ENCODE measurements at places on chromosomes 7 and 10.

DNA sequence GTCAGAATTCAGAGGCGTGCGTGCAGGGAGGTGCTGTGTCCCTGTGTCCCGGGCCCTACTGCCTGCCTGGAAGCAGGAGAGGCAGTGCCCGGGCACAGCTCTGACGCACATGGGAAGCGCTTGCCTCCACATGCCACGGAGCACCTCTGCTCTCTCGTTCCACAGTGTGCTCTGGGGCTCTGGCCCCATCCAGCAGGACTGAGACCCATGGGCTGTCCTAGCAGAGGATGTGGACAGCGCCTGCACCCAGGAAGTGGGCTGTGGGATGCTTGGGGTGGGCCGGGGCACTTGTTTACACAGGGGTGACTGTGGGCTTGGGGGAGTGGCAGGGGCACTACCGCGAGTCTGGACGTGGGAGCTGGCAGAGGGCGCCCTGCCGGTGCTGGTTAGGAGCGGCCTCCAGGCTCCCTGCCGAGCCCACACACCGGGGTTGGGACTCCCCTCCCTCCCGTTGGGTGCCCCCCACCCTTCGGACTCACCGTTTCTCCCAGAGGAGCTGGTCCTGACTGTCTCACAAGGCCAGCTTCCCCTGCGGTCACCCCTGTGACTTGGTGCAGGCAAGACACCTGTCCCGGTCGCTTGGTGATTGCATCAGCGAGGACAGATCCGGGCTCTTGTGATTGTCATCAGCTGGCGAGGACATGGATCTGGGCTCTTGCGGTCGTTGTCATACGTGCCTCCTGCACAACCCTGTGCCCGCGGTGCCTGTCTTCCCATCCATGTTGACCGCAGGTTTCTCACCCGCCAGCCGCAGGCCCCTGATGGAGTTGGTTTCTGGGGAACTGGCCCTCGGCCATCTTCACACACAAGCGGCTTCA lies 83.1 kb downstream of the NKX6-2 start:
- DNase-seq, result no peak

GRCh38 chr7:87359366-87359765 lies 13.9 kb downstream of the CROT start:
- DNase-seq, result no peak

- no peak for DNase-seq
These were observed 201.2 kb upstream of the CELF2 start for GRCh38 chr10:10816447-10816846.

DNA sequence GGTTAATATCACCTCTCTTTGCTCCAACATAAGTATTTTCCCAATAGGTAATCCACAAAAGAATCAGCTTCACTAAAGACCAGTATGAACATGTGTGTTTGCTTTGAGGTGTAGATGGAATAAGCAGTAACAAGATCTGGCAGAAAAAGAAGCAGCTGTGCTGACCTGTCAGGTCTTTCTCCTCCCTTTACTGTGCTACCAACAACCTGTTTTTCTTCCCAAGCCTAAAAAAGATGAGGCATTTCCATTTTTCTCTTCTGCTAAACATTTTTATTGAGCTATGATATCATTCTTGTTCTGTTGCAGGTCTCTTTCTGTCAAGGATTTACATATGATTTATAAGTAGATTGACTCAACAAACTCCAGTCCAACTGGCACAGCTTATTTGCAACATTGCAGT lies 315.2 kb upstream of the GLI3 start:
- no peak for DNase-seq

DNA sequence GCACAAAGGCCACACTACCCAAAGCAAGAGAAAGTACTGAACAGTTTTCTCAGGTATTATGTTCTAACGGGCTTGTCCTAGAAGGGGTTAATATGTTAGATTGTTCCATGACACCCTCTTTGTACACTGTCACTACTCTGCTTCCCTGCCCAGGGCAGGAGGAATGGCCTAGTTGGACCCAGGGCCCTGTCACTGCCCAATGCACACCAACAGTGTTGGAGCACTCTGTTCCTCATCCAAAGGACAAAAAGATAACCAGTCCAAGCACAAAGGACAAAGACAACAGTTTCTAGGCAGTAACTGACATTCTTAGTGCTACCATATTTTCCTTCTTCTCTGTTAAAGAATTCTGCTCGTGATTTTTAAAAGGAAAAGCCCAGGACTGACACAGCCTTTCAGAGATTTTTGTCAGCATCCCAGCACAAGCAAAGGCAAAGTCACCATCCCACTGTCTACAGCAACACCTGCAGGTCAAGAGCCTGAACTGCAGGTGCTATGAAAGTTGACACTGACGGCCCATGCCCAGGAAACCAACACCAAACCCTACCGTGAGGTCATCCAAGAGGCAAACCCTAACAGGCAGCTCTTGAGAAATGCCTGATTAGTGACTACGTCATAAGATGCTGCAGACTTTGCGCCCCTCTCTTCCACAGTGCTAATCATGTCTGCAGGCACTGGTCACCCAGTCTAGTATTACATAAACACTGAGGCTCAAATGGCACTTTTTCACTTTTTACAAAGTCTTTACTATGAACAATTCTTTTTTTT lies 13.2 kb downstream of the NUDCD3 start:
- DNase-seq, result peak; percentile 12

GRCh38 chr7:50648076-50648475 lies 82.9 kb upstream of the DDC start:
- no peak for DNase-seq

DNA sequence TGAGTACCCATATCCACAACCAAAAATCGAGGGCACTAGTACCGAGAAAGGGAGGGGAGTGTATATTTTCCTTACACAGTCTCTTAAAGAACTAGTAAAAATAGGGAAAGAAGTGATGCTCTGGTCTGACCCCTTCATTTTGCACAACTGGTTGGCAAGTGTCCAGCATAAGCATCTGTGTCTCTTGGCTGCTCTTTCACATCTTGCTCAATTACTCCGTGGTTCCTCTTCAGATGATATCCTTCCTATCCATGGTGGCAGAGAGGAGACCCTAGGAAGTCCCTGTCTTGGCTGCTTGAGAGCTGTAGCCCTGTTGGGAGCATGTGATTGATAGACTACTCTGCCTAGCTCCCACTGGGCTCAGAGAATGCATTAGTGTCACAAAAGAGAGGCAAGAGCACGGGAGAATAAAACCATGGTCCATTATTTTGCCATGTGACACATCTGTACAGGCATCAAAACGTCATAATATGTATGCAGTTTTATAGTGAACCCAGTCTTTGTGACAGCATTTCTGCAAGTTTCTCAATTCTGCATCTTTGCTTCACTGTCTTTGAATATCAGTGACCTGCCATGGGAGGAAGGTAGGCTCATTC lies 111.8 kb upstream of the ANKRD1 start:
- DNase-seq, result no peak

DNA sequence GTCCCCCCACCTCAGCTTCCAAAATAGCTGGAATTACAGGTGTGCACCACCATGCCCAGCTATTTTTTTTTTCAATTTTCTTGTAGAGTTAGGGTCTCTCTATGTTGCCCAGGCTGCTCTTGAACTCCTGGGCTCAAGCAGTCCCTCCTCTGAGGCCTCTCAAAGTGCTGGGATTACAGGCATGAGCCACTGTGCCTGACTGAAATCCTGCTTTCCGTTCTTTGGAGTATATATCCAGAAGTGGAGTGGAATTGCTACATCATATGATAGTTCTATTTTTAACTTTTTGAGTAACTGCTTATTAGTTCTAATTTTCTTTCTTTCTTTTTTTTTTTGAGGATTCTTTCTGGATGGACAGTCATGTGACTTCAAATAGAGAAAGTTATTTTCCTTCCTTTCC lies 62.9 kb upstream of the ZMIZ2 start:
- DNase-seq, result no peak

DNA sequence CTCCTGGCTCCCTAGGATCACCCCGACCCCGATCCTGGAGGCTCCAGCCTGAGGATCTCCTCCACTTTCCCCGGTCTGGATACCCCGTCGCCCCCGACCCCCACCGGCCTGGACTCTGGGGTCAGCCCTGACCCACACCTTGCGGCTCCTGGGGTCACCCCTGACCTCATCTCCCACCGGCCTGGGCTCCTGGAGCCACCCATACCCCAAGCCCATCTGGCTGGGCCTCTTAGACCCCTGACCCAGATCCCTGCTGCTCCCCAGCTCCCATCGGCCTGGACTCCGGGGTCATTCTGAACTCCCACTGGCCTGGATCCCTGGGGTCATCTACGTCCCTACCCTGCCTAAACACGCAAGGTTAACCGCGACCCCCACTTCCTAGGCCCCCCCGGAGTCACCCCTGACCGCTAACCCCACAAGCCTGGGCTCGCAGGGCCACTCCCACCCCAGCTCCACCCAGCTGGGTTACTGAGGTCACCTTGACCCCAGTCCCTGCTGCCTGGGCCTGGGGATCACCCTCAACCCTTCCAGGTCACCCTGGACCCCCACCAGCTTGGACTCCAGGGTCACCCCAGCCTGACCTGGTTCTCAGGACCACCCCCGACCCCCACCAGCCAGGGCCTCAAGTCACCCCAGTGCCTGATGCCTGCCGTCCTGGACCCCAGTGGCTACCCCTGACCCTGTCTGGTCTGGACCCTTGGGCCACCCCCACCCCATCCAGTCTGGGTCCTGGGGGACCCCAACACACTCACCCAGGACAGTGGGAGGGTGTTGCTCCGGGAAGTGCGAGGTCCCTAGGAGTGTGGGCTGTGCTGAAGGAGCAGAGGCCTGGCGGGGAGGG lies 1.2 kb downstream of the FOXK1 start:
- no peak for DNase-seq

- no peak for DNase-seq
These were observed 2.8 kb downstream of the FAM180A start for GRCh38 chr7:135745703-135746312.

- DNase-seq, result no peak
These were observed 130.4 kb upstream of the SORCS3 start for GRCh38 chr10:104510644-104511043.

- DNase-seq, result no peak
These were observed 40.8 kb upstream of the TSPAN33 start for GRCh38 chr7:129103561-129104324.

- DNase-seq, result no peak
These were observed 173.5 kb downstream of the CUX1 start for GRCh38 chr7:101990811-101991418.

DNA sequence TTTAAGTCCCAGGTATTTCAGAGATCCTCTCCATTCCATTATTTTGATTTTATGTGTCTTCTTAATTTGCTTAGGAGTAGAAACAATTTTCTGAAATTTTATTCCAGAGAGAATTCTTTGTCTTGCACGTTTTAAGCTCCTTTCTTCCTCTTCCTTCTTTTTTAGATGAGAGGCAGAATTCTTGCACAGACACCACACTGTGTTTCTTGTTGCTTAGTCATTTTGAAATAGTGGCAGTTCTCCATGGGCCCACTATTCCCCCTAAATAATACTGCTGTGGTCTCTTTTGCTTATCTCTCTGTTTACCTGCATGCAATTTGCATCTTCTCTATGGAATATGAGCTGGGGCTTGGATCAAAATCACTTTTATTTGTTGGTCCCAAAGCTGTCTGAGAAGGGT lies 54.3 kb upstream of the WAC start:
- DNase-seq, result no peak

GRCh38 chr10:7100032-7100702 lies 310.7 kb downstream of the SFMBT2 start:
- no peak for DNase-seq

- no peak for DNase-seq
These were observed 70.9 kb upstream of the GRID1 start for GRCh38 chr10:86437447-86437846.

- DNase-seq, result no peak
These were observed 57.8 kb downstream of the GCC1 start for GRCh38 chr7:127527561-127527960.

- DNase-seq, result no peak
These were observed 116.2 kb downstream of the WDR37 start for GRCh38 chr10:1172256-1172984.

GRCh38 chr7:121493553-121493952 lies 97.4 kb upstream of the FAM3C start:
- no peak for DNase-seq

DNA sequence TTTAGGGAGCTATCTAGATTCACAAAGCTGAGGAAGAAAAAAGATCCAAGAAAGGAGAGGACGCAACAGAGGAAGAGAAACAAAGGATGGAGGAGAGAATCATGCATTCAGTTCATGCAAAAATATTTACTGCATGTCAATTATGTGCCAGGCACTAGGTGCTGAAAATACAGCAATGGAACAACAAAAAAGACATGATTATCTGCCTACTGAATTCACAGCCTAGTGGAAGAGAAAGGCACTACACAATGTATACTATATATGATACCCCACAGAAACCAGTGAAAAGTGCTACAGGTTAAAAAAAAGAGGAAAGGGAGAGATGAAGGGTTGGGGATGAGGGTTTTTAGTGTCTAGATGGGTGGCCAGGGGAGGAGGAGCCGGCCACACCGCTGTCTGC lies 520.4 kb upstream of the CELF2 start:
- DNase-seq, result no peak

GRCh38 chr10:119078422-119079179 lies 2.0 kb downstream of the EIF3A start:
- no peak for DNase-seq

DNA sequence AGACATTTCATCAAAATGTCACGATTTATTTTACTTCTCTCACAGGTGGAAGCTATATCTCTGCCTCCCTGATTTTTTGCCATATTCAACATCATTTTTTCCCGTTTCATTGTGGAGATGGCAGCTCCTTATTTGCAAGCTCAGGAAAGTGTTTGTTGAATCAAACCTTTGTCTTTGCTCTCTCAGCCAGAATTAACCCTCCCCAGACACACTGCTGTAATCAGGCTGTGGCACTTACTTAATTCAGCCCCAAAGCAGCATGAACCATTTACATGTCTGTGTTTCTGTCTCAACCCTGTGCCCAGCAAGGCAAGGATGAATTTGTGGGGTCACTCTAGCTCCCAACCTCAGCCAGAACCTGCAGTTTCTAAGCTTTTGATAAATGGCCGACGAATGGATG lies 397.2 kb downstream of the TCERG1L start:
- no peak for DNase-seq

DNA sequence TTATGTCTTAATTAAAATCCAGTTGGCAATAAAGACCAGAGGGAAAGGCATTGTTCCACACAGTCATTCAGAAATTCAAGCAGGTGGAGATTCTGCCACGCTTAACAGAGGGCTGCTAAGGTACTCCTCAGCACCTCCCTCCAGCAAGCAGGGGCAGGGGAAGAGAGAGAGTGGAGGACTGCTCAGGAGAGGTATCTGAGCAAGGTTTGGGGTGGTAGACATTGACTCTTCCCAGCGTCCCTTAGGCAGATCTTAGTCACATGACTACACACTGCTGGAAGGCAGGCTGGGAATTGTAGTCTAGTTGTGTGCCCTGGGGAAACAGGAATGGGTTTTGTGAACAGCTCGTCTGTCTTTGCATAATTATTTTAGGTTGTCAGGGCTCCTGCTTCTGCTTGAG lies 181.6 kb downstream of the NPSR1 start:
- DNase-seq, result no peak

DNA sequence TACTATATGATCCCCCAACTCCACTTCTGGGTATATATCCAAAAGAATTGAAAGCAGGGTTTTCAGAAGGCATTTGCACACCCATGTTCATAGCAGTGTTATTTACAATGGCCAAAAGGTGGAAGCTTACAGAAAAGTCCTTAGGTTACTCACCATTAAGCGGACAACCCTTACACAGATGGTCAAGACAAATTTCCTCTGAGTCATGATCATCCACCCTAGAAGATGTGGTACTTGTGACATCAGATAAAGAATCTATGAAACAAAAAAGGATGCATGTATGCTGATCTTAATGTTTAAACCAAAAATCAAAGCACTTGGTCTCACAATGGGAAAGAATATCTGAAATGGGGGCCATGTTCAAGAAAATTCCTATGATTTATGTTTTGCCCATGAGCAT lies 31.1 kb downstream of the ZC3HAV1 start:
- DNase-seq, result no peak
